ENCODE measurements at places on chromosomes 7 and 10.

DNA sequence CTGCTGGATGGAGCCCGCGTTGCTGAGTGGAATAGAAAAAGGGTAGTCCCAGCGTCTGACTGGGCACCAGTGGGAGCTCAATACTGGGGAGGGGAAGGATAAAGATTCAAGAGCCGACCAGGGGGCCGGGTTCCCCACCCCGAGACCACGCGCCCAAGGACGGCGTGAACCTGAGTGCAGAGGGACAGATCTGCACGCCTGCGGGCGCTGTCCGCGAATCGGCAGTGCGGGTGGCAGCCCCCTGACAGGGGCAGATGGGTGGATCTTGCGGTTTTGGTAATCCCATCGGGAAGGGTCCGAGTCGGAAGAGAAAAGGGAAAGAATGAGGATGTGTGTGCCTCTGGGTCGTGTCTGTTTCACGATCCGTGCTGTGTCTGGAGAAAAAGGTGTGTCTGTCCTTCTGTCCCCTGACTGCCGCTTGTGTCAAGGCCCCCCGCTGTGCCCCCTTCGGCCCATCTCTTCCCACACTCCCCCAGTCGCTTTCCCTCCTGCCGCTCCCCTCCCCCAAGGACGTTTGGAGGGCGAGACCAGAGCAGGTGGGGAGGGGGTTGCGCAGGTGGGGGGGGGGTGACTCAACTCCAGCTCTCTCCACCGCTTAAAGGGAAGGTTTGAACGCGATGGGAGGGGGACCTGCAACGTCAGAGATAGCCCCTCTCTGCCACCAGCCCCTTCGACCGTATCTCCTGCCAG is 734 bp upstream of the VGF start:
- DNase-seq = no peak

- no peak for DNase-seq
Measured at GRCh38 chr10:128929131-128929530, 537.9 kb upstream of the MGMT start.

- no peak for DNase-seq
Measured at GRCh38 chr10:82267014-82267413, 392.0 kb downstream of the NRG3 start.

GRCh38 chr10:33136271-33136670 is 178.2 kb upstream of the ITGB1 start:
- DNase-seq = peak; percentile 85

DNA sequence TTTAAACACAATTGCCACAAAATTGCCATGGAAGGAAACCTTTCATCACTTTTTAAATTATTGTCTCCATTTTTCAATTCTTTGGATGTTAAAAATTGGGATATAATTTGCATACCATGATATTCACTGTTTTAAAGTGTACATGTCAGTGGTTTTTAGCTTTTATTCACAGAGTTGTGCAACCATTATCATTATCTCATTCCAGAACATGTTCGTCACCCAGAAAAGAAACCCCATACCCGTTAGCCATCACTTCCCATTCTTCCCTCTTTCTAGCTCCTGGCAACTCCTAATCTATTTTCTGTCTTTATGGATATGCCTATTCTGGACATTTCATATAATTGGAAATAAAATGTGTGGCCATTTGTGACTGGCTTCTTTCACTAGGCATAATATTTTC is 260.3 kb upstream of the FERD3L start:
- DNase-seq = no peak

Measured in CD4-positive, alpha-beta T cell treated with Interleukin-4 for 4 hours (primary cell).